ENCODE measurements at places on chromosomes 7 and 10. TPM values are rescaled to one million over a fixed set of nuclear protein-coding genes. Genes with fewer than 3 reads are reported as not detected.

The MYPN gene
- 0.06 TPM for total RNA-seq

The IQUB gene
- total RNA-seq = not detected

The PRPS1L1 gene
- not detected for total RNA-seq

GRCh38 chr10:124476043-124476725, 14.6 kb downstream of the LHPP start:
- DNase-seq = no peak

The XRCC2 gene
- 6.9 TPM for total RNA-seq

The SPDYE5 gene
- not detected for total RNA-seq

The CPA5 gene
- total RNA-seq = not detected
